ENCODE measurements at places on chromosomes 6 and 20.

GRCh38 chr20:61611401-61612180 is 359.5 kb downstream of the CDH4 start:
- DNase-seq, result no peak

DNA sequence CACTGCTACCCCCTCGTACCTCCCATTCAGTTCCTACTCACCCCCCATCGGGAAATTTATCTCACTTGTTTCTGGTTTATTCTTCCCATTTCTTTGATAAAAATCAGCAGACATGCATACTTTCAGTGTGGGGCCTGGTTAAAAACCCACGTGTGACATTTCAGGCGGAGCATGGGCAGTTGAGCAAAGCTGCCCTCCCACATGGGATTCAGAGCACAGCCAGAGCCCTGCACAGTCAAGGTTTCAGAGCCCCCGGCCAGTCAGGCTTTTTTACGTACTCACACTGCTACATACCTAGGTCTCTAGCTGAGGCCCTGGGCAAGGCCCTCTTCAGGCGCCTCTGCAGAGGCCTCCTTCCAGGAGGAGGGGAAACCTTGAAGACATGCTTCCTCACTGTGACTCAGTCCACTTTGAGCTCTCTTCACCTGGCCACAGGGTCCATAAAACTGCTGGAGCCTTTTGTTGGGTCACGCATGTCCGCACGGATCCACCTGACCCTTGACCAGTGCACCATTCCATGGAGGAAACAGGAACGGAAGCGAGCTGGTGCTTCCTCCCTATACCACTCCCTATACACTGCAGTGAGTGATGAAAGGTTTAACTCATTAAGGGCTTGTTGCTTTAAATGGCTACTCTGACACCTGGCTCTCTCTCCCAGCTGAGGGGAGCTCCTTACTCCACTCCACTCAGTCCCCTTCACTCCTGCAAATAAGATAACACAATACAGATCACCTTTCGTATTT is 713.3 kb downstream of the PRKN start:
- DNase-seq, result no peak

DNA sequence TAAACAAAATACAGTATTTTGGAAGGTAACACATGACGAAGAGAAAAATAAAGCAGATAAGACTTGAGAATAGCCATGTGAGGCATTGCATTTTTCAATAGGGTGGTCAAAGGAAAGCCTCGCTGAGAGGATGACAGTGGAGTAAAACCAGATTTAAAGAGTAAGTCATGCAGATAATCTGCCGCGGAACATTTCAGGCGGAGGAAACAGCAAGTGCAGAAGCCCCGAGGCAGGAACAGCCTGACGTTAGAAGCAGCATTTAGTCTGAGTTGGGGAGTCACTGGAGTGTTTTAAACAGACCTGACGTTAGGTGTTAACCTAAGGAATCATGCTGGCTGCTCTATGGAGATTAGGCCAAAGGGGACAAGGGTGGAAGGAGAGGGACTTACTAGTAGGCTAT is 65.0 kb upstream of the VSTM2L start:
- no peak for DNase-seq

GRCh38 chr20:40678286-40678875 is 10.7 kb downstream of the MAFB start:
- DNase-seq, result no peak

- no peak for DNase-seq
Measured at GRCh38 chr6:14656078-14656521, 538.5 kb downstream of the CD83 start.

DNA sequence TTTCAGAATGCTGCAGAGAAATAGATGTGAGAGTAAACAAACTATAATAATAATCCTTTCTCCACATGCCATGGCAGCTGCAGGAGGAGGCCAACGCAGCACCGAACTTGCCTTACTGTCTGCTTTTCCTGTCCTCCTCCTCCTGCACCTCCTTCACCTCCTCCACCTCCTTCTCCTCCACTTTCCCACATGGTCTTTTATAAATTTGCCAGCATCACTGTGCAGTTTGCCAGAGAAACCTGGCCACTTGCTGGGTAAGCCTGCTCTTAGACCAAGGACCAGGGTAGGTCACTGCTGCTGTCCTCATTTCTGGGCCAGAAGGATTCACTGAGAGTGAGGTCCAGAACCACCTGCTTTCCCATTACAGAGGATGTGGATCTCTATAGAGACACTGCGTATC is 8.7 kb downstream of the SGK1 start:
- DNase-seq, result no peak

GRCh38 chr20:57999465-58000111 is 228.9 kb downstream of the ANKRD60 start:
- DNase-seq, result no peak

DNA sequence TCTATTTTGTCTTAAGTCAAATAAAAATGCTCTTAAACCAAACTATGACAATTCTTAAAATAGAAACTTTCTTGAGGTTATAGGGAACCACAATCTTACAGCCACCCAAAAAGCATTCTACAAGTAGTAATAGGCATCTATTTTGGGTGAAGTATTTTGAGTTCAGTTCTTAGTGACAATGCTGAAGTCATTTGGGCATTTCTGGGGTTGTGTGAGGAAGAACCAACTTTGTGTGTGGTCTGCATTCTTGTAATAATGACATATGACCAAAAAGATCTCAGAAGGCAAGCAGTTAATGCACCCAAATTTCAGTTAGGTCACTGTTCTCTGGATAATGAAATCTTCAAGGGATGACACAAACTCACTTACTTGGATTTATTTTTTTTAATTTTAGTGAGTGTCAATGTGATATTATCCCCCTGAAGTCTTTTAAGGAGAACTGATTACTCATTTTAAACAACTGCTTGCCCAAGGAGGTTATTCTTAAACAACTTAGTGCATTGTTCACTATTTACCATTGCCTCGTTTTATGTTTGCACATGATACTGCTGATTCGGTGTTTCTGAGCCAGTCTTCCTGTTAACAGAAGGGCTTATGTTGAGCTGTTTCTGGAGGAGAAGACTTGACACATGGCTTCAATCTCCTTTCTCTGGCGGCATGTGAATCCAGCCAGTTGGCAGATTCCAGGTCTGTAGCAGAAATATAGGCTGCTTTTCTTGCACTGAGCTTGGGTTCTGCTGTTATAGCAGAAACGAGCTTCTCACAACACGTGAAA is 618.9 kb downstream of the BCKDHB start:
- no peak for DNase-seq

- no peak for DNase-seq
Measured at GRCh38 chr6:107128577-107128976, 13.3 kb upstream of the BEND3 start.

GRCh38 chr6:155717374-155717773 is 261.7 kb upstream of the NOX3 start:
- DNase-seq, result no peak

GRCh38 chr6:75450903-75451302 is 42.7 kb downstream of the FILIP1 start:
- no peak for DNase-seq

DNA sequence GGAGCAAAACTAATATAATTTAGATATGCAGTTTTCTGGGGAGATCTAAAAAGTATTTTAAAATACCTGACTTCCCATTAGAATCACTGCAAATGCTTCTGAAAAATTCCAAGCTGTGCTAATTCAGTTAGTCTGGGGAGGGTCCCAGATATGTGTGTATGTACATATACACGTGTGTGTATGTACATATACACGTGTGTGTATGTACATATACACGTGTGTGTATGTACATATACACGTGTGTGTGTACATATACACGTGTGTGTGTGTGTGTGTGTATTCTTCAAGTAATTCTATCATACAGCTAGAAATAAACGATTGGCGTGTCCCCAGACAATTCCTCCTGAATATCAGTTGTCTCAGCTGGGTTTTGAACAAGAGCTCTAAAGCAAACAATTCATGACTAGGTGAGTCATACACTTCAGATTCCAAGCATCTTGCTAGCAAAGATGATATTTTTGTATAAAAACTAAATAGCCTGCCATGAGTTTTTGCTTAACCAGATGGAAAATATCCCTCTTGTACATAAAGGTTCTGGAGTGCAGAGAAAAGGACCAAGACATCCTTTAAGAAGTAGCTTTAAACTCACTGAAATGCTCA is 58.2 kb downstream of the SPACA1 start:
- DNase-seq, result no peak

DNA sequence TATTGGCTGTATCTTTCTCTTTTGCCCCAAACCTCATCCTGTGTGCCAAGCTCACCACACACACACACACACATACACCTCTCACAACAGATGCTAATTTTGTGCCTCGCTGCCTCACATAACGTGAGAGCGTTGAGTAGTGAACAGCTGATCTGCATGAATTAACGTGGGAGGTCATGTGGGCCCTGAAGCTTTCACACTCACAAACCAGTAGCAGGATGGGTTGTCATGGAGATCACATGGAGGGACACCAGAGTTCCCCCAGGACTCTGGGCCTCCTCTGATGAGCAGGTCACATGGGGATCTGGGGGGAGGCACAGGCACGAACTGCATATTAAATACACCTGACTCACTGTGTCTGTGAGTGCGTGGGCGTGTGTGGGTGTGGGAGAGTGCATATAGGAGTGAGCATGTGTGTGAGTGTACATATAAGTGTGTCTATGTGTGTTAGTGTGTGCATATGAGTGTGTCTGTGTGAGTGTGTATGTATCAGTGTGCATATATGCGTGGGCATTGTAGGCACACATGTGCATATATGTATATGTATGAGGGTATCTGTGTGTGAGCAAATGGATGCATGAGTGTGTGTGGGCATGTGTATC is 62.7 kb upstream of the SULF2 start:
- DNase-seq, result no peak

DNA sequence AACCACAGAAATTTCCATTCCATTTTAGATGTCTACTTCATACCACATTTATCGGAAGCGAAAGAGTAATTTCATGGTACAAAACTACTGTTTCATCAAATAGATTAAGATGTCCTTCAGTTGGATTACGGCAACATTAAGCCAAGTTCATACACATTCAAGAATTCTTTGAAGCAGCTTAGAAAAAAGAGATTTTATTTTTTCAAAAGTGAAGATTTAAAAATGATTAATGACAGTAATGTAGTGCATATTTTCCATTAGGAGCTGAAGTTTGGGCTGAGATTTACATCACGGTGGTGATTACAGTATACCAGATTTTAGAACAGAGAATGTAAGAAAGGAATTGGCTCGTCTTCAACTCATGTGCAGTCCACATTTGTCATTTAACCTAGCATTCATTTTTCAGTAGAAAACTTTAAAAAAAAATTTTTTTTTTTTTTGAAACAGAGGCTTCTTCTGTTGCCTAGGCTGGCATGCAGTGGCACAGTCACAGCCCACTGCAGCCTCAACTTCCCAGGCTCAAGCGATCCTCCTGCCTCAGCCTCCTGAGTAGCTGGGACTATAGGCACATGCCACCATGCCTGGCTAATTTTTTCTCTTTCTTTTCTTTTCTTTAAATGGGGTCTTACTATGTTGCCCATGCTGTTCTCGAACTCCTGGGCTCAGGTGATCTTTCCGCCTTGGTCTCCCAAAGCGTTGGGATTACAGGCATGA is 1.9 kb downstream of the SYNJ2 start:
- no peak for DNase-seq

- no peak for DNase-seq
Measured at GRCh38 chr6:2507016-2507415, 243.7 kb downstream of the MYLK4 start.

- DNase-seq, result no peak
Measured at GRCh38 chr6:150932996-150933395, 67.5 kb downstream of the MTHFD1L start.

GRCh38 chr6:45461486-45461885 is 83.8 kb upstream of the SUPT3H start:
- no peak for DNase-seq

DNA sequence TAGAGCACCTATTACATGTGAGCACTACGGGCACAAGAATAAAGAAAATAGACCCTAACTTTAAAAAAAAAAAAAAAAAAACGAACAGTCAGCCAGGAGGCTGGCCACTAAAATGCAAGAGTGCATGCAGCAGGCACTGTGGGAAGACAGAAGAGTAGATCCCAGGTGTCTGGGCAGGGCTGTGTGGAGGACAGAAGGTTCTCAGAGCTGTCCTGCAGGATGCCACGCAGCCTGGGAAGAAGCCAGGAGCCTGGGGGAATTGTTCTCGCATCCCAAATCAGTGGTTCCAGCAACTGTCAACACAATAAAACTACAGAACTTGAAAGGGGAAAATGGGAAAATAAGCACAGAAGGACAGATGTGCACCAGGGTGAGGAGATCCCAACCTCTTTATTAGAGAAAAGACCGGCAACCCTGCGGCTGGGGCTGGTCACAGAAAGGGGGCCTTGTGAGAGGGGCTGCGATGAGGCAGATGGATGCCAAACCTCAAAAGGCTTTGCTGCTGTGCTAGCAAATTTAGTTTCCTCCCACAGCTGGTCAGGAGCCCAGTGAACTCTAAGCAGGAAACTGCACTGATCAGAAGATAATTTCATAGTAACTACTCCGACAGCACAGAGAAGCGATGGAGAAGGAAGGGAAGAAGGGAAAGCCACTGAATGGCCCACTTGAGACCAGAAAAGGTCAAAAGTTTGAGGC is 30.9 kb downstream of the MAP3K5 start:
- no peak for DNase-seq

- DNase-seq, result no peak
Measured at GRCh38 chr20:59300333-59301081, at the start of gene EDN3. Gene EDN3 (plus strand): TSS chr20:59300611. CDS start chr20:59300813, 202 bp downstream.

- no peak for DNase-seq
Measured at GRCh38 chr6:113481458-113481857, 375.7 kb upstream of the MARCKS start.

DNA sequence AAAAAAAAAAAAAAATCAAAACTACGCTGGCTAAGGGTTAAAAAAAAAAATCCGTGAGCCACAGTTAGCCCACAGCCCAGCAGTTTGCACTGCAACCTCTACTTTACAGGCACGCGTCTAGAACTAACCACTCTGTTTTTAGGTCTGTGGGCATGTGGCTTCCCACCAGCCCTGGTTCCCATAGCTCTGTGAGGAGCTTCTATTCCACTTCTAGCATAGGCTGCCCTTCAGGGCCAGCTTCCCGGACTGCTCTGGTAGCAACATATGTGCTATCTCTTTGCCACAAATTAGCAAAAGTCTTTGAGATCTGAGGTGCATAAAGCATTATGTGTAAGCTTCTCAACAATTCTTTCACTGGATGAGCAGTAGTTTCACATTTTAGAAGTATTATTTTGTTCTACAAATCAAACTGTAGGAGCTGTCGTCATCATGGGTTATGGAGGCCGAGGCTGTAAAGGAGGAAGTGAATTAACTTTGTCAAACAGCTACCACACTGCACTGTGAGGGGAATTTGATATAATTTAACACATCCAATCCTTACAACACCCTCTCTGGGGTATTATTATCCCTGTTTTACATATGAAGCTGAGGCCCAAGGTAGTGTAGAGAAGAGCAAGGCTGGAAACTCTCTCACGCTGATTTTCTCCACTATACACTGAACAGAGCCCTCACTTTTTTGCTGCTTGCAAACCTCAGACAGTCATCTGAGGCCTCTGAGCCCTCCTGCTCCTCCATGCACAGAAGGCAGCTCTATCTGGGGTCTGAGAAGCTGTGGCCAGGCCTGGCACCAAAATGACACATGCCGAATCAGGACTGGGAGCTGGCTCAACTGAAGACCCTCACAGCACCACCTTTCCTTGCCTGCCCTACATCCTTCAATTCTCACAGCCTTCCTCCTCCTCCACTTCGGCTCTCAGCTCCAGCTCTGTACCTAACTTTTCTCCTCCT is 35.4 kb downstream of the MAN1A1 start:
- no peak for DNase-seq

- DNase-seq, result no peak
Measured at GRCh38 chr6:139189665-139190064, 54.8 kb downstream of the HECA start.

Measured in NCI-H2107 (cell line).